ENCODE measurements at places on chromosomes 6 and 20. TPM values are rescaled to one million over a fixed set of nuclear protein-coding genes. Genes with fewer than 3 reads are reported as not detected.

The PNPLA1 gene
- not detected for total RNA-seq

The PDYN gene
- total RNA-seq = not detected

- DNase-seq = no peak
Measured at GRCh38 chr6:15255909-15256395, 10.1 kb downstream of the JARID2 start.

- no peak for DNase-seq
Measured at GRCh38 chr6:25193460-25194171, 85.6 kb upstream of the CARMIL1 start.

GRCh38 chr6:42271834-42272805, 54.5 kb upstream of the MRPS10 start:
- DNase-seq = no peak

- DNase-seq = no peak
Measured at GRCh38 chr6:165906-166305, 126.4 kb upstream of the DUSP22 start.

DNA sequence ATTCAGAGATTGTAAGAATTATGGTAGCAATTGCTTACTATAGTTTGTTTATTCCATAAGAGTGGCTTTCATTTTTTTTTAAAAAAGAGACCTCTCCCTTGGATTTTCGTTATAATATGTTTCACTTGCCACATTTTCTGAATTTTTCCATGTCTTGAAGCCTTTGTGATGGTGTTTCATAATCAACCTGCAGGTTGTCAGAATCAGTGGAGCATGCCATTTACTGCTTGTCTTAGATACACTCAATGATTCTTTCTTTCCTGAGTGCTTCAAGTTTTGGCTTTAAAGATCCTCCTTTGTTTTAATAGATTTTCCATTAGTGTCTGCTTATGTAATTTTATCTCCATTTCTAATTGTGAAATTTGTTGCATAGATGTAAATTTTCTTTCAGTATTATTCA, 31.2 kb downstream of the KCNQ5 start:
- no peak for DNase-seq

DNA sequence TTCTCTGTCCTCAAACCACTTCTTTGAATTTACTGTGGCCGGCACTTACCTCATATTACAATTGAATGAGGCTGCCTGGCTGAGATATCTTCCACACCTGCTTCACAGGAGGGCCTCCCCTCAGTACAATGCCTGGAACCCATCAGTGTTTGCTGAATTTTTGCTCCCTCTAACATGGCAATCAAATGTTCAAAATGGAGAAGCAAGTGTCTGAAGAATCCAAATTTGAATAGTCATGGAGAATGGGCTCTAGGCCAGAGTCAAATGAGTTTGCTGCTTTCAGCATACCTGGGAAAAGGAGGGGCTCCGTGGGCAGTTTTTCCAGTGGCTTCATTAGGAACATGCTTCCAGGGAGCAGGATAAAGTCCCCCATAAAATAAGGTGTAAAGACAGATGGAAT, 564.8 kb downstream of the UTRN start:
- no peak for DNase-seq
